ENCODE measurements at places on chromosomes 13 and 19. TPM values are rescaled to one million over a fixed set of nuclear protein-coding genes. Genes with fewer than 3 reads are reported as not detected.

DNA sequence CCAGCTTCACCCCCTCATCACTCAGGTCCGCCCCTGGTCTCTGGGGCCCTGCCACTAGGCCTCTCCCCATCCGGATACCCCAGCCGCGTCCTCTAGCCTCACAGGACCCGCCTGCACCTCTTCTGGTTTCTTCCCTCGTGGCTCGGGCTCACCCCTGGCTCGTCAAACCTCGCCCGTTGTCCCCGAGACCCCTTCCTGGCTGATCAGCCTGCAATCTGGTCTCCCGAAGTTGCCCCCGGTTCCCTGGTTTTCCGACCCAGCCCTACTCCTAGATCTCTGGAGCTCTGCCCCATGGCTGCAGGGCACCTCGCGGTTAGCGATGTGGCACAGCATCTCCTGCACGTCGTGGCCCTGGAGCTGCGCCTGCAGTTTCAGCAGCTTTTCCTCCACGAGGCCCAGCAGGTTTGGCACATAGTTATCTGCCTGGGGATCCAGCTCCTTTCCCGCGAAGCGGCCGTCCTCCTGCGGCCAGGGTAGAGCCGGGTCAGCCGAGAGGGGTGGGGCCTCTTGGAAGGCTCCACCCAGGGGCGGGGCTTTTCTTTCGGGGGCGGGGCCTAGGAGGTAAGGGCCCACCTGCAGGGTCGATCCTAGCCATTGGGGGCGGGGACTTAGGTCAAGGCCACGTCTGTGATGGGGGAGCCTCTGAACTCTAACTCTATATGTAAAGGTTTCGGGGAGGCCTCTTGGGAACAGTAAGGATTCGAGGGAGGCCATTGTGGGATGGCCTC, 2.4 kb upstream of the RGL3 start:
- peak overlapping the region; percentile 52 for H3K4me3 ChIP-seq
- H3K27me3 ChIP-seq, result peaks cover 57% of the 10 kb centered on the region
- DNase-seq, result peak; percentile 70
- no peaks in the 10 kb centered on the region for H3K36me3 ChIP-seq
- H3K27ac ChIP-seq, result no peak overlapping the region

DNA sequence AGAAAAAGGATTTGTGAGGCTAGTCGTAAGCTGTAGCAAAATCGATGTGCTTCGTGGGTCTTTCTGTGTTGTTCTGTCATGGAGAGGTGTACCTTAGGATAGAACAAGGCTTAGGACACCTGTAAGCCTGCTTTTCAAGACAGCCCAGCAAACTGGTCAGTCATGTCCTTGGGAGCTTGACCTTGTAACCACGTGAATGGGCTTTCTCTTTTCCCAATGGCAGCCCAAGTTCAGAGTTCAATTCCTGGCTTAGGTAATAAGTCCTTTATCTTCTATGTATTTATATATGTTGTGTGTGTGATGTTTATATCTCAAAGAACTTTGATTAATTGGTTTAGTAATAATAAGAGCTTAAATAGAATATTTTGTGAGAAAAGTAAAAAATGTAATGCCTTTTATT, 112.9 kb downstream of the TNFRSF19 start:
- H3K4me3 ChIP-seq, result no peak overlapping the region
- H3K27me3 ChIP-seq, result peaks cover 3% of the 10 kb centered on the region
- H3K27ac ChIP-seq, result no peak overlapping the region
- peaks cover 11% of the 10 kb centered on the region for H3K4me1 ChIP-seq
- H3K36me3 ChIP-seq, result no peaks in the 10 kb centered on the region
- no peak for DNase-seq

GRCh38 chr19:49689133-49690078, at the start of gene ADM5:
ADM5 (plus strand) TSS chr19:49689594; CDS start chr19:49689838, 244 bp downstream.
- H3K4me3 ChIP-seq, result peak within 1 kb of the TSS; percentile 62
- peaks cover 23% of the 10 kb centered on the region for H3K4me1 ChIP-seq
- H3K36me3 ChIP-seq, result peaks cover 28% of the 10 kb centered on the region
- H3K27me3 ChIP-seq, result peaks cover 16% of the 10 kb centered on the region
- peak; percentile 74 for DNase-seq

DNA sequence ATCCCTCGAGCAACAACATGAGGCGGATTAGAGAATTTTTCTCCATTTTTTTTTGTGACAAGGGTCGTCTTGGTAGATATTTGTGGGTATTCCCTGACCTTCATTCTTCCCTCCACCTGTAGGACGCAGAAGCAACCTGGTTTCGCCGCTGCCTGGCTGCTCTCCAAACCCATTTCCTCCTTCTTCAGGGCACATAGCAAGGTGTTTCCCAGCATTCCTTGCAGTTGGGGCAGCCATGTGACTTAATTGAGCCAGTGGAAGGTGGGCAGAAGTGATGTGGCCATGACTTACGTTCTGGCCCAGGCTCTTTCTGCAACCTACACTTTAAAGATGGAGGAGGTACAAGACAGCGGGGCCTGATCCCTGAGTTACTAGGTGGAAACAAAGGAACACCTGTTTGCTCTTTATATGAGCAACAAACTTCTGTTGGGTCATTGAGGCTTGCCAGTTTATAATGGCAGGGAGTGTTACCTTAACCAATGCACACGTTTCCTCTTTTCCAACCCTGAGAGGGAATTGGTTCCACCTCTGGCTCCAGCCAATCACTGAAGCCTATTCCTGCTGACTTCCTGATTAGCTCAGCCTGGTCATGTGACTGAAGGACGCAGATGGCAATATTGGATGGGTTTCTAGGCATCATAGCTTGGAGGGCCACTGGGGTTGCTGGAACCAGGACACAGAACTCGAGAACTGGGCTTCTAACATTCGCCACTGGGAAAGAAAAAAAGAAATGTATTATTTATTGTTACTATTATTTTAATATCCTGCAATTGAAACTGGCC, 30.8 kb upstream of the ZNRF4 start:
- no peak overlapping the region for H3K4me3 ChIP-seq
- no peaks in the 10 kb centered on the region for H3K36me3 ChIP-seq
- H3K27me3 ChIP-seq, result peaks cover 29% of the 10 kb centered on the region
- no peak overlapping the region for H3K27ac ChIP-seq

ERCC1 gene
- 58.1 TPM for total RNA-seq

CEACAM3 gene
- total RNA-seq, result not detected

CEACAM5 gene
- not detected for total RNA-seq

Data from activated CD4-positive, alpha-beta T cell treated with anti-CD3 and anti-CD28 coated beads for 36 hours (primary cell).